ENCODE measurements at places on chromosomes 13 and 19. TPM values are rescaled to one million over a fixed set of nuclear protein-coding genes. Genes with fewer than 3 reads are reported as not detected.

GRCh38 chr13:80359778-80360452 is 19.0 kb upstream of the SPRY2 start:
- H3K36me3 ChIP-seq = no peaks in the 10 kb centered on the region
- DNase-seq = no peak
- no peak overlapping the region for H3K27ac ChIP-seq
- H3K27me3 ChIP-seq = peaks cover 3% of the 10 kb centered on the region
- no peak overlapping the region for H3K4me3 ChIP-seq

DNA sequence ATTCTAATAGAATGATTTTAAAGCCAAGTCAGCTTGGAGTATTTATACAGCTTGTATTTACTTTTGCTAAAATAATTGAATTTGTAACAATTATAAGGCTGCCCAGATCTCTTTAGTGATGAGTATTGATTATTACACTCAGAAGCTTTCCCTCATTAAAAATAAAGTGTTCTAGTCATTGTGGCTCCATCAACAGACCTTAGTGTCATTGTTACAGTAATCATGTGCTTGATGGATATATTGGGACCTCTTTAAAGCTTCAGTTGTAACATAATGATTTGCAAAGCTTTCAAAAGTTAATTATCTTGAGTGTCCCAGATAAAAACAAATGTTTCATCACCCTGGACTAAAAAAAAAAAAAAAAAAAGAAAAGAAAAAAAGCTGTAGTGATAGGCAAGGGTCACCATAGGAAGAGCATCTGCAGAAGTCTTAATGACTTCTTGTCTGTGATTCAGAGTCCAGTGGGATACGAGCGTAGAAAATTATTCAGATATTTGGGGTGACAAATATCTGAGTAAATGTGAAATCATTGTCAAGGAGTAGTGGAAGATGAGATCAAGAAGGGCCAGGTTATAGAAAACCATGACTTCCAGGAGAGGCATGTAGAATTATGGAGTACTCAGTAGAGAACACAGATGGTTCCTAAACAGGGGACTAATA is 369.6 kb downstream of the DCT start:
- no peaks in the 10 kb centered on the region for H3K4me1 ChIP-seq
- no peak overlapping the region for H3K4me3 ChIP-seq
- DNase-seq = no peak
- peaks cover 13% of the 10 kb centered on the region for H3K27me3 ChIP-seq
- H3K36me3 ChIP-seq = no peaks in the 10 kb centered on the region

DNA sequence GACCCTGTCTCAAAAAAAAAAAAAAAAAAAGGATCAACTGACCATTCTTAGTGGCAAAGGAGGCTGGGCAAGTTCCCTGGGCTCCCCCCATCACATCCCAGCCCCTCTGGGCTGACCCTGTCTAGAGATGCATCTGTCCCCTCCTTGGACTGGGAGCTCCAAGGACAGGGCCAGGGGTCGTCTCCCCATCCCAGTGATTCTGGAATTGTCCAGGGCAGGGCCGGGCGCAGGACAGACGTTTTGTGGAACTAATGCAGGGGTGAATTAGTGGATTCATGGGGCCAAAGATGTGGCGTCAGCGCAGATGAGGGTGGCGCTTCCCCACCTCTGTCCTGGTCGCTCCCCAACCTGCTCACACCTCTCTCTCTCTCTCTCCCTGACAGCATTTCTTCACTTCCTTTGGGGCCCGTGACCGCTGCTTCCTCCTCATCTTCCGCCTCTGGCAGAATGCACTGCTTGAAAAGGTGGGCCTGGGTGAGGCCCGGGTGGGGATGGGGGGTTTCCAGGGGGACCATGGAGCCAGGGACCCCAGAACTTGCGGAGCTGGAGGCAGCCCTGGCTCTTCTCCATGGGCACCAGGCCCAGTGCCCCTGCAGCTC is 11.1 kb downstream of the GRAMD1A start:
- no peaks in the 10 kb centered on the region for H3K27me3 ChIP-seq
- H3K36me3 ChIP-seq = peaks cover 4% of the 10 kb centered on the region
- no peak for DNase-seq
- no peak overlapping the region for H3K27ac ChIP-seq
- no peak overlapping the region for H3K4me3 ChIP-seq

- no peaks in the 10 kb centered on the region for H3K27me3 ChIP-seq
- no peak overlapping the region for H3K4me3 ChIP-seq
- H3K27ac ChIP-seq = no peak overlapping the region
- no peaks in the 10 kb centered on the region for H3K36me3 ChIP-seq
- H3K4me1 ChIP-seq = peaks cover 11% of the 10 kb centered on the region
Observed at GRCh38 chr13:80962173-80962572, 621.2 kb upstream of the SPRY2 start.

Gene DLEU7
- 0.36 TPM for polyA plus RNA-seq

Data from naive B cell (primary cell).